Stimulated activated CD4-positive, alpha-beta T cell treated with anti-CD3 and anti-CD28 coated beads, Interleukin-1b, Interleukin-23, amount 100 ng/mL, for 24 hours (primary cell): ENCODE measurements at places on chromosomes 13 and 19.

GRCh38 chr13:79803989-79804388, 323.0 kb downstream of the NDFIP2 start:
- DNase-seq = no peak

DNA sequence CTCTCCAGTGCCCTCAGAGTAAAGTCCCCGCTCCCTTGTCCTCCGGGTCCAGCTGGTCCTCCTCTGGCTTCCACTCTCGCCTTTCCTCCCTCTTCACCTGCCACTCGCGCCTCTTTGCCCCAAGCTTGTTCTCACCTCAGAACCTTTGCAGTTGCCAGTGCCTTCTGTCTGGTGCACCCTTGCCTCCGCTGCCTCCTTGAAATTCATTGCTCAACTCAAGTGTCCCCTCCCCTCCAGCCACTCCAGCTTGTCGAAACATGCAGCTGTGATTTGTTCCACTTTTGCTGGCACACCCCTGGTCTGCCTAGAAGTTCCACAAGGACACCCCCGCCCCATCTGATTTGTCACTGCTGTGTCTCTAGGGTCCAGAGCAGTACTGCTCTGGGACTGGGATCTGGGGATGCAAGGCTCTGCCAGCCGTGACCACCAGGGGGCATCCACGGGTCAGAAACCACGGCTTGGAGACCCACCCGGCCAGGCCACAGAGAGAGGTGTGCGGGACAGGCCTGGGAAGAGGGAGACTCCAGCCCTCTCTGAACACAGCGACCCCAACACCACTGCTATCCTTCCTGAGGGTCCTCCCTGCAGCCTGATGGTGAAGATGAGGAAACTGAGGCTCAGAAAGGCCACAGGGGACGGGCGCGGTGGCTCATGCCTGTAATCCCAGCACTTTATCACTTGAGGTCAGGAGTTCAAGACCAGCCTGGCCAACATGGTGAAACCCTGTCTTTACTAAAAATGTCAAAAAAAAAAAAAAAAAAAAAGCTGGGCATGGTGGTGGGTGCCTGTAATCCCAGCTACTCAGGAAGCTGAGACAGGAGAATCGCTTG, 49.9 kb downstream of the AP1M1 start:
- peak; percentile 79 for DNase-seq

DNA sequence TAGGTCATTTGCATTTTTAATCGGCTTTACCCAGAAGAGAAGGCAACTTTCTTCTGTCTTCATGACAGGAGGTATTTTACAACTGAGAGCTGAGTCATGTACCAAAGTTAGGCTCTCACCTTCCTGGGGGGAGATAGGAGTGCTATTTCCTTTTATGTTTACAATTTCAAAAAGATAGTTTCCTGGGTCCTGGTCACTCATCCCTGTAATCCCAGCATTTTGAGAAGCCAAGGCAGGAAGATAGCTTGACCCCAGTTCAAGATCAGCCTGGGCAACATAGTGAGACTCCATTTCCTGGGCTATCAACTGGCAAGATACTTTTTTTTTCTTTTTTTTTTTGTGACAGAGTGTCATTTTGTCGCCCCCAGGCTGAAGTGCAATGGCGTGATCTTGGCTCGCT, 7.6 kb downstream of the LYPD3 start:
- DNase-seq = no peak

DNA sequence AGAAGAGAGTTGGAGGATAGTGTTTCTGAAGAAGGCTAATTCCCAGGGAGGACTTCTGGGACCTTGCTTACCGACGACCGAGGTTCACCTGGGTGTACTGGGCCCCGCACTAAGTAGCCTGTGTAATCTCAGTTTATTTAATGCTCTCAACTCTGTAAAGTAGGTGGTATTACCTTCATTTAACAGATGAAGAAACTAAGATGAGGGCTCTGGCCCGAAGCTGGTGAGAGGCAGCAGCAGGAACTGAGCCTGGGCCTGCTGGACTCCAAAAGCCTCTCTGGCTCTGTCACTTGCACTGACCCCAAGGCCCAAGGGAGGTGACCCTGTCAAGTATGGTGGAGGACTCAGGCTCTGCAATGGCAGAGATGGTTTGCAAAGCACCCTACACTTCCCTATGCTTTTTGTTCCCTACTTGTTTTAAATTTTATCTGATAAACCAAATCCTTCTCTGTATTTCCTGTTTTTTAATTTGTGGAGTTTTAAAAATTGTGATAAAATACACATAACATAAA, 50.6 kb downstream of the GGACT start:
- DNase-seq = no peak

DNA sequence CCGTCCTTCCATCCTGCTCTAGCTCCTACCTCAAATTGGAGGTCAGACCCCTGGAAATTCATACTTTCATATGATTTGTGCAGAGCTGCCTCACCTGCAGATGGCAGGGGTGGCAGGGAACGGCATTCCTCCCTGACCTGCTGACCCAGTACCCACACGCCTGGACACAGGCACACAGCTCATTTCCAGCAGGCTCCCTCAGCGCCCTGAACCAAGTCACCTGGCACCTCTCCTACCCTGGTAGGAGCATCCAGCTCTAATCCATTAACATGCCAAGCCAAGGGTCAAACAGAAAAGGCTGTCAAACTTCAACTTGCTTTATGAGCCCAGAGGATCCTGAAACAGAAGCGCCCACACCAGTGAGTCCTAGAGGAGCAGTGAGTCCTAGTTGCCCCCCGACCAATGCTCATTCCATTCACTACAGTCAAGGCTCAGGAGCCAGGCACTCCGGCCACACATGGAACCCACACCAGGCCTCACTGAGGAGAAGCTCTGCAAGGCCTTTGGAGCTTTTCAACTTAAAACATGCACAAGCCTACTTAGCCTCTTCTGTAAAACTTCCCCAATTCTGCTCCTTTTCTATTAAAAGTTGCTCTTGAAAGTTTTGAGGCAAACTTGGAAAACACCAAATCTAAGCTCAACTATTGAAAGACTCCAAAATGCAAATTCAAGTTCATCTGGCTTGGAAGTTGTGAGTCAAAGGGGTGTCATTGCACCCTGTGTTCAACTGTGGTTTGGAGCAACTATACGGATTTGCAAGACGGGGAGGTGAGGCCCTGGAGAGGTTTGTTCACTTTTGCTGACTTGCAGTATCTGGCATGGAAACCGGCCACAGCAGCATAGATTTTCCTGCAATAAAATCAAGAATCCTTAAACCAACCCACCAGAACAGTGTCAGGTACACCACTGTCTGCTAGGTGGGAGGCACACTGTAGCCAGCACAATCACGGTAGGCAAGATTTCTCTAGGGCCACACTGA, 96.7 kb downstream of the CRYL1 start:
- no peak for DNase-seq

GRCh38 chr19:5036698-5037563, 68.0 kb downstream of the KDM4B start:
- DNase-seq = no peak

- no peak for DNase-seq
These were observed 68.4 kb downstream of the HSPH1 start for GRCh38 chr13:31093145-31093885.

DNA sequence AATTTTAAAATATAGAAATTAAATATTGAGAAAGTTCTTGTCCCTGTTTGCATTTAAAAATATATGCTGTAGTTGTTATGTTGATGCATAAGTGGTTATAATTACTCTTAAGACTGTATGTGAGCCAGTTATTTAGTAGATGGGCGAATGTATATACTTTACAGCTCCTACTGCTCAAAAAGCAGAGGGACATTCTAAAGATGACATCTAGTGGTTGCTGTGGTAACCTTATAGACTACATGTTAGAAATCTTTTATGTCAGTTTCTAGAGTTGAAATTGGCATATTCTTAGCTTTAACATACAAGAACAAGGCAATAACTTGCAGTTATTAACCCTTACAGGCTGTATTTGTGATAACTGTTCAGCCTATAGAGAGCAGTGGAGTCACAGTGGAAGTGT, 160.5 kb downstream of the OLFM4 start:
- no peak for DNase-seq
